Epithelial cell of proximal tubule (primary cell): ENCODE measurements at places on chromosomes 3 and 15. TPM values are rescaled to one million over a fixed set of nuclear protein-coding genes. Genes with fewer than 3 reads are reported as not detected.

Gene SYNM
- total RNA-seq = 2.1 and 2.8 TPM in 2 replicates

Gene LRRIQ4
- 0.07 TPM in 1 of 2 replicates, not detected in the other for total RNA-seq

Gene TP63
- total RNA-seq = not detected in 2 replicates

Gene NR1I2
- 0.14 and 0.69 TPM in 2 replicates for total RNA-seq

Gene INSYN1
- total RNA-seq = under 0.01 and 2.0 TPM in 2 replicates

Gene SEMA5B
- total RNA-seq = not detected in 2 replicates

Gene SPATA12
- 0.06 and 0.43 TPM in 2 replicates for total RNA-seq

Gene SEMA6D
- 0.51 and 2.6 TPM in 2 replicates for total RNA-seq

DNA sequence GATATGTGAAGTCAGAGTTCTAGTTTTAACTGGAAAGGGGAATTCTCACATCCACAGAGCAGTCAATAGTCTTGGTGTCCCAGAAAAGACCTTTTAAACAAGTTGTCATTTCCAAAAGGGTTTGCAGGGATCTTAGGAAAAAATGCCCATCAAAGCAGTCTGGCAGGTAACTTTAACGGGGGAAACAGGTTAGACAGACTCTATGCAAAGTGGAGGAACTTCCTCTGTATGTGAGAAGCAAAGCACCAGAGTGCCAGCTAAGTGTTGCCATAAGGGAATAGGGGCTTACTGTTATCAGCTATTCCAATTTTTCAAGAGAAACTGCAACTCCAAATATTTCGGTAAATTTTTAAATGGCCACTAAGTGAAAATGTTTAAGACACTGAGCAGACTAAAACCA is 307.9 kb upstream of the MDFIC2 start:
- DNase-seq = no peak

- no peak for DNase-seq
Measured at GRCh38 chr15:25188551-25189101, 233.8 kb downstream of the SNRPN start.

GRCh38 chr15:84797212-84797611 is 19.9 kb upstream of the ALPK3 start:
- DNase-seq = no peak

DNA sequence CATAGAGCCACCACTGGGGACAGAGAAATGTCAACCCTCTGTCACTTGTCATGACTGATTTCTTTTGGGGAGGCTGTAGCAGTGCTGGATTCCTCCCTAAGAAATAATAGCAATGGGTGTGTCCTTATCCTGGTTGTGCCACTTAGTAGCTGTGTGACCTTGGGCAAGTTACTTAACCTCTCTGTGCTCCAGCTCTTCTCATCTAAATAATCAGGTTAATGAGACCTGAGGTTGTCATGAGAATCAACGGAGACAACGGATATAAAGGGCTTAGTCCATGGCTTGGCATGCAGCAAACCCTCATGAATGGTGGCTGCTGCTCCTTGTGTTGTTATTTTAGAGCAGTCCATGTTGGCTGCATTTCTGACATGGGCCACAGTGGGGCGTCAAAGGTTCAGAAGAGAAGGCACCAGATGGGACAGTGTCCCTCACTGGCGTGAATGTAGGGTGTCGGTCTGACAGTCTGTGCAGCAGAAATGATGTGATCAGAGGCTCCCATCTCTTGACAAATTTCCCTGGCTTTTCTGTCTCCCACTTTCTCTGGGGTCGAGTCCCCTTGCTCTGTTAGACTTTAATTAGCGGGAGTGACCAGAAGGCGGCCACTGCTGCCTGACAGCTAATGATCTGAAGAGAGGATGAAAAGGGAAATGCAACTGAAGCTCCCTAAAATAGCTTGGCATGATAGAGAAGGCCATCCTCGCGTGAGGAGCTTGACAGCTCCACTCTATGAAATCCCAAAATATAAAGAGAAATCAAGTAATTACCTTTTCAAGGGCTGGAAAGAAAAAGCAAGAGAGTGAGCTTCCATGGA is 209.4 kb downstream of the CADPS start:
- DNase-seq = no peak

GRCh38 chr3:115401851-115402501 is 221.3 kb upstream of the GAP43 start:
- DNase-seq = no peak

- DNase-seq = peak; percentile 12
Measured at GRCh38 chr3:74491874-74492273, 122.6 kb downstream of the CNTN3 start.

- DNase-seq = no peak
Measured at GRCh38 chr15:31387092-31387478, 60.5 kb downstream of the KLF13 start.

- DNase-seq = no peak
Measured at GRCh38 chr3:158727206-158728060, 4.8 kb downstream of the RARRES1 start.

- DNase-seq = no peak
Measured at GRCh38 chr15:29480949-29481348, 211.3 kb upstream of the NSMCE3 start.

DNA sequence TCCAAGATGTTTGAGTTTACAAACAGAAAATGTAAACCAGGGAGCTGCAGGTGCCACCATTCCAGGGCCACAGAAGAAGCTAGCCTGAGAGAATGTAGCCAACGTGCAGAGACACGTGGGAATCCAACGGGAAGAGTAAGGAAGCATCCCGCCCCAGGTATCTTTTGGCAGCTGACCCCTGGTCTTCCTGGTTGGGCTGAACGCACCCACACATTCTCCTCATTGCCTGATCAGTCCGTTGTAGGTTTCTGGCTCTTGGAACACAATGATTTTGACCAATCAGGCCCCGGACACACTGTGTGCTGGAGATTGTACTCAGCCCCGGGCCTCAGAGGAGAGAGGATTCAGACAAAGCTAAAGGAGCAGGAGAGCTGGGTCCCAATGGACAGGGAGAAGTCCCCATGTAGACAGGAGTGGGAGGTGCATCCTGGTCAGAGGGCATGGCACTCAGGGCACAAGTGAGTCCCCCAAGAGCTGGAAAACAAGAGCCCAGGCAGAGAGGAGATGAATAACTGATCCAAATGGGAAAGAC is 102.3 kb downstream of the TPRA1 start:
- no peak for DNase-seq

DNA sequence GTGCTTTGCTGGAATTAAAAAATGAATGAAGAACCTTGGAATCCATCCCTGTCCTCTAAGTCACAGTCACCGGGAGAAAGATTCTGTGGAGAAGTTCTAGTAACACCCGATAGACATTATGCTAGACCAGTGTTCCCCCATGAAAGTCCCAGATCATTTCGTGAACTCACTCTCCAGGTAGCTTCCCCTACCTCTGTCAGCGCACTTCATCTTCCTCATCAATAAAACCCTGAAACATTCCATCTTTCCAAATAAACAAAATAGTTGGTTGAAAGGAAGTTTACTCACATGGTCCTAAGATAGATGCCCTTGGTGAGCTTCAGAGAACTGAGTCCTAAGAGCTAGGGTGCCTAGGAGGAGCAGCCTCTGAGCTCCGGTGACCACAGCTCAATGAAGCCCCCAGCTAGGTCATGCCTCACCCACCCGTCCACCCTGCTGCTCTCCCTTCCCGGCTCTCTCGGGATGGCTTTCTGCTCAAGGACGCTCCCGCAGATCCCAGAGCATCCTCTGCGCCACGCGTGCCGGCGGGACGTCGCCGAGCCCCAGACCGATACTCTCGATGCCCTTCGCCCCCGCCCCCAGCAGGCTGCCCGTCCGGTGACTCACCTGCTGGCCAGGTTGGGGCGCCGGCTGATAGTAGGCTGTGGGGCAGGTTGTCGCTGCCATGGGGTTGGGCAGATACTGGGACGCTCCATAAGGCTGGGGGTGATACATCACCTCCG is 776 bp downstream of the VGLL3 start:
- DNase-seq = no peak

GRCh38 chr3:142993958-142994442 is 7.4 kb upstream of the U2SURP start:
- no peak for DNase-seq

- no peak for DNase-seq
Measured at GRCh38 chr3:111885578-111885977, 26.5 kb downstream of the PHLDB2 start.

GRCh38 chr3:156682501-156682900 is 8.1 kb downstream of the TIPARP start:
- DNase-seq = no peak

- DNase-seq = no peak
Measured at GRCh38 chr3:114417675-114418074, 123.8 kb downstream of the TIGIT start.

- DNase-seq = no peak
Measured at GRCh38 chr3:182729903-182730674, 63.2 kb upstream of the ATP11B start.

DNA sequence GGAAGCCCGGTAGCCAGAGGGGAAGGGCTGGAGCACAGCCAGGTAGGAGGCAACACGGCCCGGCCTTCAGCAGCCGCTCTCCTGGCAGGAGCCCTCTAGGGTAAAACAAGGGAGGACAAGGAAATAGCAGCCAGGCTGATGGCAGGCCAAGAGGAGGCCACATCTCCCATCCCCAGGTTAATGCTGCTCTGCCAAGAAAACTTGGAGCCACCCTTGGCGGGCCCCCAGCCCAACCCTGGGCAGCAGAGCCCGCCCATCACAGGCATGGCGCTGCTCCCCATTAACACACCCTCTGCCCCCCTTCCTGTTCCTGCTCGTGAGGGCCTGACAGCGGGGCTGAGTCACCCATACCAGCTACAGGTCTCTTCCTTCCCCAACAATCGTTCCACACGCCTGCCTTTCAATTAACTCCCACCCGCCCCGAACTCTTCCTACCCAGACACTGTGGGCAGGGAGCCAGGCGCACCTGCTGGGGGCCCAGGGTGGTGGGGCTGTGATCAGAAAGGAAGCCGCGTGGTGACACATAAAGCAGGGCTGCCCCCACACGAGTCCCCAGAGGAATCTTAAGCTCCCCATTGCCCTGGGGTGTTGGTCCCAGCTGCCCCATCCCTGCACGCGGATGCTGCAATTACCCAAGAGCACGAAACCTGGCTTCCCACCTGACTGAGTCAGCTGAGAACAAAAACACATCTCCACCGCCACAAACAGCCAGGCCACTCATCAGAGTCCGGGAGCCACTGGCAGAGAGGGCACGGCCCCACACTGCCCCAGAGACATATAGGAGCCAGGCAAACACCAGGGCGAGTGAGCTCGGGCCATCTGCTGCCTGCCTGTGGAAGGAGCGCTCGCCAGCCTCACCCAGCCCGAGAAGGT is at the start of gene C15orf62:
TSS of gene C15orf62 (plus strand) at position 707 of the 873 bp plus-strand sequence. CDS start 516 bp downstream, outside the sequence.
- DNase-seq = no peak

DNA sequence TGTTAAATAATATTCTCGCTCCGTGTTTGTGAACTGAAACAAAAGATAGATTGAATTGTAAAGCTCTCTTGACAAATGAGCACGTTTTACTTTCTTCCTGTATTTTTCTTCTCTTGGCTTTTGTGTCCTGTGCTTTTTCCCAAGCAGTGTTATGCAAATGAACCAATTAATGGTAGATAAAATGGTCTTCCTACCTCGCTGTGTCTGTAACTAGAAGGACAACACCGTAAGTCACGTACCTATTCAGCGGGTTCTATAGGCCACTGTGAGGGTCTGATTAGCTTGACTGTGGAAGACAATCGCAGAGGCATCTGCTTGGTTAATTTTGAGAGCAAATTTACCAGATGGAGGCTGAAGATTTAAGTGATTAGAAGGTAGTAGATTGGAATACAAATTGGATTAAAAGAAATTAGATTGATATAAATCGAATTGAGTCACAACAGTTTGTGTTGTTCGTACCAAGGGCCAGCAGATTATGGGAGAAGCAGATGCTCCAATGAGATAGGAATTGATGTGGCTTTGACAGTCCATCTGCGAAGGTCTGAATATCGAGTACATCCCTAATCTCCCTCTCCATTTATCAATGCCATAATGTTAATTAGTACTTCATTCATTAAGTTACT is 40.2 kb downstream of the ROBO2 start:
- no peak for DNase-seq

DNA sequence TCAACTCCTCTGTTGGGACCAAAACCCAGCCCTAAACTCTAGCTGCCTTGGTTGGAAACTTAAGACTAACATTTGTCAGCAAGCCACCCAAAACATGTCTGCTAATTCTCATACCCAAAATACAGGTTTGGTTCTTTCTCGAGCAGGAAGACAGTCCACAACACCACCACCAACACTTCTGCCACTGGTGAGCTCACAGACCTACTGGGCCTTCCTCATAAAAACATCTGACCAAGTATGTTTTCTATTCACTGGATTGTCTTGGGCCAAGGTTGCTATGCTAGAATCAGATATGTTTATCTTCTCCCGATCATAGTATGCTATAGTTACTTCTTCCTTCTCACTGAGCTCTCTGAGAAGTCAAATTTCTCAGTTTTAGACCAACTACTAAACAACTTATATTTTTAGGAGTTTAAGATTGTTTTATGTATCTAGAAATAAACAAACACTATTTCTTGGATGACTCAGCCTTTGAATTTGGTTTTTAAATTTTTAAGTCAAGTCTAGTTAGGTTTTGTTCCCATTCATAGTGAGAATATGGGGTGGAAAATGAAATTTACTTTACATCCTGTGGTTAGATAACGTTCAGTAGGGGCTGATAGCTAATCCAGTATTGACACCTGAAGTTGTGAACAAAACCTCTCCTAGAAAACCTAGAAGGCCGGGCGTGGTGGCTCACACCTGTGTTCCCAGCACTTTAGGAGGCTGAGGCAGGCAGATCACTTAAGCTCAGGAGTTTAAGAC is 360.5 kb downstream of the RSL24D1 start:
- DNase-seq = no peak
